ENCODE measurements at places on chromosomes 1 and 21. TPM values are rescaled to one million over a fixed set of nuclear protein-coding genes. Genes with fewer than 3 reads are reported as not detected.

DNA sequence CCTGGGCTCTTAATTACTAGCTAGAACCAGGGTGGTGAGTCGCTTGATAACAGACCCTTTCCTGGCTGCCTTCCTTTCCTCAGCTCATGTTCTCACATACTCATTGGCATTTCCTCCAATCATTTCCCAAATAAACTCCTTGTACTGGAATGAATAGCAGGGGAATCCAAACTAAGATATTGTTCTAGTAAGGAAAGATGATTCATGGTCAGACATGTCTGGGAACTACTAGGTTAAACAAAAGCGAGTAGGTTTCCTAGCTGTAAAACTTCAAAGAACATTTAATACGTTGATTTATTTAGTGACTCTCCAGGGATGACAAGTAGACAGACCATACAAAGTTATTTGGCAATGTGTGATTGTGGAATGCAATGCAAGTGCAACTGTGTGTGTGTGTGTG is 121.2 kb upstream of the KCNJ6 start:
- no peak for DNase-seq

GRCh38 chr1:1915911-1916840 is 1.1 kb downstream of the CALML6 start:
- no peak for DNase-seq

Gene TMEM240
- 8.1 TPM for total RNA-seq

Gene HAO2
- not detected for total RNA-seq

DNA sequence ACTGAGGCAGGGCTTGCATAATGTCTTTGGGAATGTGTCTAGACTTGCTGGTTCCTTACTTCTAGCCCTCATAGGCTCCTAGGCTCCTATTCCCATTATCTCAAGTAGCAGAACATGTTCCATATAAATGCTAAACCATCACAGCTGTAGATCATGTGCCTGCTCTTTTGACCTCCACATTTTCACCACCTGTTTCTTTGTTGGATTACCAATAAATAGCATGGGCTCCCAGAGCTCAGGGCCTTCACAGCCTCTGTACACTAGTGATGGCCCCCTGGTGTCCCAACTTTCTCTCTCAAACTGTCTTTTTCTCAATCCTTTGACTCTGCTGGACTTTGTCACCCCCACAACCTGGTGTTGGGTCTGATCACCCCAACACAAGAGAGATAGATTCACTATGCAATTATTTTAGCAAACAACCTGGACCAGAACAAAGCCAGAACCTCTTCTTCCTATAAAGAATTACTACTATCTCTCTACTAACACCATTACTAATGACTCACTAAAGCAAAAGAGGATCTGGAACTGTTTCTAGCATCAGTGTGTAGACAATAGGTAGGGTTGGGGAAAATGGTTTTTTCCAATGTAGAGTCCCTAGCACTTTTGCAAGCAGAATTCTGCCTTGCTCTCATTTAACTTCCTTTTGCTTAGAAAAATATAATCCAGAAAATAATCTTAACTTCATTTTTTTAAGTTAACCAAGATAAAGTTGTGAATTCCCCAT is 51.7 kb downstream of the WLS start:
- no peak for DNase-seq

Gene S100A1
- total RNA-seq = 2.2 TPM

Gene TAF1A
- total RNA-seq = 5.7 TPM

DNA sequence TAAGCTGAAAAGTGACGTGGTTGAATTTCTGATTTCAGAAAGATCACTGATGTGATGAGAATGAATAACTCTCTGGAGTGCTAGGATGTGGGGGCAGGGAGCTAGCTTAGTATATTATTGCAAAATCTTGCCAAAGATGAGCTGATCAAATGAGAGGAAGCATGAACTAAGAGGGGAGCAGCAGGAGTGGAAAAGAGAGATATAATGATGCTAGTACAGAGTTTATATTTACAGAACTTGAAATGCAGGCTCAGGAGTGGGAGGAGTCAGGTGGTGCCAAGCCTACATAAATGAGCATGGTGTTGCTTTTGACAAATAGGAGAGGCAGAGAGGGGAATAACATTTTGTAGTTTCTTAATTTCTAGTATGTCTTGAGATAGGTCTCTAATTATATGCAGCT is 38.1 kb upstream of the NBL1 start:
- DNase-seq = no peak

Gene PIGR
- total RNA-seq = not detected

GRCh38 chr1:240539769-240540414 is 72.1 kb downstream of the GREM2 start:
- DNase-seq = no peak

Gene ATP6V1G3
- not detected for total RNA-seq

Gene B4GALT2
- 83.3 TPM for total RNA-seq

Gene KCNE2
- total RNA-seq = 1.7 TPM

Gene CFAP126
- total RNA-seq = not detected

Gene CELA2B
- not detected for total RNA-seq
